ENCODE measurements at places on chromosomes 11 and 22. TPM values are rescaled to one million over a fixed set of nuclear protein-coding genes. Genes with fewer than 3 reads are reported as not detected.

DNA sequence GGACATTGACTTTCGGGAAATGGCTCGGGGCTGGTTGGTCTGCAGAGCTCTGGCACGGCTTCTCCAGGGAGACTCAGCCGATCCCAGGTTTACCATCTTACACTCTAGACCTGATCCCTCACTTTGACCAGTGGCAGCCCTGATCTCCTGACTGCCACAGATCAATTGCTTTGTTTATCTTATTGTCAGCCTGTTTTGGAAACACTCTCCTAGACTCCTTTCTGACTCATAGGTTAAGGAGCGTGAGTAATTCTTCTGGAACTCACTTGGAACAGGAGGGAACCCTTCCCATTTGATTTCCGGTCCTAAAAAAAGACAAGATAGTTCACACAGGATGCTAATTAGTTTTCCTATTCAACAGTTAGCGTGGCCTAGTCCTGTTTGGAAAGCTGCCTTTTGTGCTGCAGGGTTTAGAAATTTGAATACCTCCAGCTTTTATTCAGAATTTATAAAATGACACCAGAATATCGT is 16.0 kb upstream of the BMAL1 start:
- DNase-seq, result no peak

- DNase-seq, result peak; percentile 69
Observed at GRCh38 chr11:120336641-120337354, 585 bp downstream of the ARHGEF12 start.

- DNase-seq, result no peak
Observed at GRCh38 chr22:37211866-37212173, 457 bp downstream of the SSTR3 start.

- no peak for DNase-seq
Observed at GRCh38 chr11:75767228-75767572, 1.4 kb upstream of the DGAT2 start.

- DNase-seq, result no peak
Observed at GRCh38 chr11:57453543-57454177, 6.7 kb upstream of the RTN4RL2 start.

DNA sequence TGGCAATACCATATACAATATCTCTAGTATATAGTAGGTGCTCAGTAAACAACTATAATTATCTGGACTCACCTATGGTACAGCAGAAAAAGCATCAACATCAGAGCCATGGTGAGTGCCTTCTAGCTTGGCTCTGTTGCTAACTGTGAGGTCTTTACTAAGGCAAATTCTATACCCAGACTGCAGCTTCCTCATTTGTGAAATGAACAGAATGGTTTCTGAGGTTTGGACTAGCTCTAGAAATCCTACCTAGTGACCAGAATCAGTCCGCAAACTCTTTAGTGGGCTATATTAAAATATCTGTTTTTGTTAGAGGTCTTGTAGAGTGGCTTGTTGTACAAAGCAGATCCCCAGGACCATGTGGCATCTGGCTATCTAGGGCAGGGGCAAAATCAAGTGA is 3.7 kb downstream of the MS4A1 start:
- no peak for DNase-seq

- DNase-seq, result no peak
Observed at GRCh38 chr11:32456864-32457263, 21.5 kb upstream of the WT1 start.

GRCh38 chr11:103947546-103947919 is 88.9 kb upstream of the DDI1 start:
- no peak for DNase-seq

GRCh38 chr11:68040101-68040956 is 1.5 kb downstream of the TCIRG1 start:
- peak; percentile 82 for DNase-seq

- no peak for DNase-seq
Observed at GRCh38 chr11:28964811-28965210, 856.6 kb downstream of the METTL15 start.

DNA sequence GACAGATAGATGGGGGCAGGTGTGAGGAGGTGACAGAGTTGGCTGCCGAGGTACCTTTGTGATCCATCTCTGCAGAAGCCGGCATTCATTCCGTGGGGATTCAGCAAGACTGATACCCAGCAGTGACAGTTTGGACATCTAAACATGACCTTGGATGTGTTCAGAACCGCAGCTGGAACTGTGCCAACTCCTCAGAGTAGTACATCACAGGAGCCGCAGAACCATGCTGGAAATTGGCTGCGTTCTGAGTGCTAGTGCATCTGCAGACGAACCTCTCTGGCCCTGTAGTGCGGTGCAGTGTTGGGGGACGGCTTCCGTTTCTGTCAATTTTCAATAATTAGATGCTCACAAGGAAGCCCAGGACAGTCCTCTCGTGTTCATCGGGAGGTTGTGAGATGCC is 772.1 kb downstream of the NTM start:
- no peak for DNase-seq

DNA sequence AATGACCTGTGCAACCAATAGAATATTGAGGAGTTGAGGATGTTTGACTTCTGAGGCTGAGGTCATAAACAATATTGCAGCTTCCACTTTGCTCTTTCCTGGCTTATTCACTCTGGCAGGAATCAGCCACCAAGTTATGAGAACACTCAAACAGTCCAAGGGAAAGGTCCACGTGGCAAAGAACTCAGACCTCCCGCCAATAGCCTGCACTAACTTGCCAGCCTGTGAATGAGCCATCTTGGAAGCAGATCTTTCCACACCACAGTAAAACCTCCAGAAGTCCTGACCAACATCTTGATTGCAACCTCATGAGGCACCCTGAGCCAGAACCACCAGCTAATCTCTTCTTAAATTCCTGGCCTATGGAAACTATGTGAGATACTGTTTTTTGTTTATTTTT is 22.7 kb upstream of the PICALM start:
- DNase-seq, result no peak

DNA sequence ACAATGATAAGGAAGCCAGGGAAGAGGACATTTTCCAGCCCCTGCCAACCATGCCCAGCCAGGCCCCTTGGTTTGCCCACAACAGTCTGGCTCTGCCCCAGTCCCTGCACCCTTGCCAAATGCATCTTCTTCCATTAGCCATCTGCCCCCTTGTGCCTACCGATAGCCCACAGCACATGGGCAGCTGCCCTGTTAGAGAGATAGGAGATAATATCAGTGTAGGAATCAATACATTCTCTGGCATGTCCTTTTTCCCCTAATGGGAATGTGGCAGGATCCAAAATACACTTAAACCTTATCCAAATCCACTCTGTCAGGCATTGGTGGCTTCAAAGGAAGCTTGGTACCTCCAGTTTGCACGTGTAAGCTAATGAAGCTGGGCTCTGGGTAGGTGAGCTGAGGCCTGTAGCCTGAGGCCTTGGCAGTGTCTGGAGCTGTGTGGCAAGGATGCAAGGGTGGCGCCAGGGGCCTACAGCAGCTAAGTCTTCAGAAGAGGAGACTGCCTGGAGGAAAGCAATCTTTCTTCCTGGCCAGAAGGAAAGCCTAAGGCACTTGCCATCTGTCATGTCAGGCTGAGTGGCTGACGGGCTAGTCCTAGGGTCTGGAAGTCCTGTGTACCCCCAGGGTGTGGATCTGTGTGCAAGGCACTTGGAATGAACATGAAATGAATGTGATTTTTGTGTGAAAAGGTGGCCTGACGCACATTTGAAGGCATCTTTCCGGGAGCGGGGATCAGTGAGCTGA is 164.2 kb upstream of the TBCEL start:
- DNase-seq, result no peak

- no peak for DNase-seq
Observed at GRCh38 chr11:133072378-133072777, 459.9 kb downstream of the OPCML start.

- no peak for DNase-seq
Observed at GRCh38 chr11:20162824-20163782, 2.8 kb upstream of the DBX1 start.

- no peak for DNase-seq
Observed at GRCh38 chr22:42340829-42341383, 70.5 kb upstream of the TCF20 start.

GRCh38 chr11:1218256-1218787 is 4.5 kb upstream of the MUC5B start:
- peak; percentile 34 for DNase-seq

DNA sequence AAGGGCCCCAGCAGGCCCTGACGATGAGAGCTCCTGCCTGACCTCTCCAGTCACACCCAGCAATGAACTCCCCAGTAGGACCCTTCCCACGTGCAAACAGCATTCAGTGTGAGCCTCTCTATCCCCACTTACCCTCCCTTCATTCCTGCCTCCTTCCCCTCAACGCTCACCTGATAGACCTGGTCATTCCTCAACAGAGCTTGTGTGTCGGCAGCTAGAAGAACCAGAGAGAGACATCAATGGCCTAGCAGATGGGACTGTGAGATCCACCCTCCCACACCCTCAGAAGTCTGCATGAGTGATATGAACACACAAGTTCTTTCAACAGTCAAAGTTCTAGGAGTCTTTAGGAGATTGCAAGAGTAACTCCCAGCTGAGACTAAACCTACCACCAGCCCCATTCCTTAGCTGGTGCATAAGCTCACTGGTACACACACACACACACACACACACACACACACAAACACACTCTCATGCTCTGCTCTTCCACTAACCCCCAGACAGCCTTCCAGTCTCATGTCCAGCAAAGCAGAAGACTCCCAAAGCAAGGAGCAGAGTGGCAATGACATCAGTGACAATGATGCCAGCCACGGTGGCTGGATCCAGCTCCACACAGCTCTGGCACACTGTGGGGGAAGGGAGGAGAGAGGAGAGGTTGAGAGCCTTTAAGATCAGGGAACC is 3.1 kb downstream of the CD3D start:
- no peak for DNase-seq

DNA sequence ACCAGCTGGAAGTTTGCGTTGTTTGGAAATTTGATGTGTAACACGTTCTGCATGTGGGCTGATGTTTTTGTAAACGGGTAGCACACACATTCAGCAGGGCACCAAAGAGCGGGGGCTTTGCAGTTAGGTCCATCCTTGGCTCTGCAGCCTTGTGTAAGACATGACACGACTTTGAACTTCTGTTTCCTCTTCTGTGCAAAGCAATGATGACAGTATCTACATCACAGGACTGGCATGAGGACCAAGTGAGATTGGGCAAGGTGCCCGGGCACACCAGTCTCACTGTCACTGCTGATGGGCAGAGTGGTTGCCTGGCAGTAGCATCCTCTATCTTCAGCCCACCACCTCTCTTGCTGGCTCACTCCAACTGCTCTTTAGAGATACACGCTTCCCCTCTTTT is 3.3 kb downstream of the TCN2 start:
- DNase-seq, result peak; percentile 70

DNA sequence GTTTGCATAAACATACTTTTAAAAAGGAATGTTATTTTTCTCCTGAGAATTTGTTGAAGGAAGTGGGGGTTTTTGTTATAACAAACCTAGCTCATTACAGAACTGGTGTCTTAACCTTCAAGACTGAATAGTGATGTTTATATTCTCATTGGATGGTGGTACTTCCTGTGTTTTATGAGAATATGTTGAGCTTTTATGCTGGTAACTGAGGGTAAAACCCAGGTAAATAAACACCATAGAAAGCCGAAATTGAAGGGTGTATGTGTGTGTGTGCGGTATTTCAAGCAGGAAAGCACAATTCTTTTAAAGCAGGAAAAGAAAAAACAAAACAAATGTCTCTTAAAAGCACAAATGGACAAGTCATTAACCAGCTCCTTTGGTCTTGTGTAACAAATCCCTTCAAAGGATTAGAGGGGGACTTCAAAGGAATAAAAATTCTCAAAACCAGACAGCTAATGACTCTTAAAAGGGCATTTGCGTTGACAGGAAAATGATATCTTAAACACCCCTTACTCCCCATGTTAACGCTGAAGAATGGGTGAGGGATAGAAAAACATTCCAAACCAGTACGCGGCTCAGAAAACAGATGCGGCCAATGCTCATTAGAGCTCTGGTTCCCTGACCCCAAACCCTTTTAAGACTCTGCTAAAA is 23.8 kb downstream of the LMO2 start:
- DNase-seq, result no peak

DNA sequence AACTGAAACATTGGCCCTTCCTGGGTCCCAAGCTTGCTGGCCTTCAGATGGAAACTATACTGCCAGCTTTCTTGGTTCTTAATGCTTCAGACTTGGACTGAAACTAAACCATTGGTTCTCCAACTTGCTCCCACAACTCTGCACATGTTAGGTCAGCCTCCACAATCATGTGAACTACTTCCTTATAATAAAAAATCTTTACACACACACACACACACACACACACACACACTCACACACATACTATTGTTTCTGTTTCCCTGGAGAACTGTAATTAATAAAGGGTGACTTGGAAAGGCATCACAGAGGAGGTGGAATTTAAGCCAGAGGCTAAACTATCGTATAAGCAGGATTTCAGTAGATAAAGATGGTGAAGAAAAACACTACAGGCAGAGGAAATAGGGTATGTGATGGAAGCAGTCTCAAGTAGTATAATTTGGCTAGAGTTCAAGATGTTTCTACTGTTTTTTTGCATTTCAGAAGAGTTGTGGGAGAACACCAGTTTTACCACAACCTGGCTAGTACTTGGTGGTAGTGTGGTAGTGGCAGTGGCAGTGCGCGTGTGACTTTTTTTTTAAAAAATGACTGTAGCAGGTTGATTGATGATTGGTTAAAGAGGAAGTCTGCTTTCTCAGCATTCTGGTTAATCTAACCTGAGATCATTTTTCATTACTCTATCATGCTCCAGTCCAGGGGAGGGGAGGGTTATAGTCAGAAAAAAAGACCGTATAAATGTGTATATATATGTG is 70.1 kb downstream of the PDE3B start:
- no peak for DNase-seq

DNA sequence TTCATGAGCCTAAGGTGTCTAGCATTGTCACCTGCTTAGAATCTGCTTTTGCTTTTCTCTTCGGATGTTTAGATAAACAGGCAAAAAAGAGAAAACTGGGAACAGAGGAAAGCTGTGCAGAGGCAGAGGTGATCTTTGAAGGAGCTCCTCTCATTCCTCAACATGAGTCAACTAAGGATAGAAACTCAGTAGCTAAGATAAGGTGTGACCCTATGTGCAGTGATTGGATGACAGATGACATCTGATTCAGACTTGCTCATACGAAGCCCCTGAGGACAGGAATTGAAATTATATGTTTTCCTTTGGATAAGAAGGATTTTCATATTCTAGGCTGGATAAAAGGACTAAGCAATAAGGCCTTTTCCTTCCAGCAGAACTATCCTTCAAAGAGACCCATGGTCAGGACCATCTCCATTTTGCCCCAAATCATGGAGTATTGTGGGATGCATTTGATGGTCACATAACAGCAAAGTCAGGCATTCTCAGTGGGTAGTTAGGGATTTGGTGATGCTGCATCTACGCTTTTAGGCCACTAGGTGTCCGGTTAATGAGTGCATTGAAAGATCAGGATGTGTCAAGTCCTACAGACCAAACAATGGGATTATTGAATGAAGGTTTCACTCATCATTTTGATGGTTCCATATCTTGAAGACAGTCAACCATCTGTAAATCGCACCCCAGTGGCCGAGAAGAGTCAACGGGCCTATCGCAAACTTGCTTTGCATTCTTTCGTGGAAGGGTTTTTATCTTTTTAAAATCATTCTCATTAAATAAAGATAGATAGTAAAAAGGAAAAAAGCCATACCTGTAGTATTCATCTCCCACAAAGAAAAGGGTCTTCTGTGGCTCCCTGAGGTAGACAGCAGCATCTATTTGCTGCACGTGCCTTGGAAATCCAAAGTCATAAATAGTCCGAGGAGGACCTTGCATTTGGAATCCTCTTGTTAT is 32.2 kb downstream of the MMP20 start:
- no peak for DNase-seq

Gene TRIM49
- total RNA-seq, result not detected

Gene BBS1
- 12.1 TPM for total RNA-seq

Gene BCL2L13
- total RNA-seq, result 98.4 TPM

Gene MTA2
- total RNA-seq, result 28.2 TPM

Gene CCDC81
- total RNA-seq, result 0.32 TPM

Gene CHRM1
- total RNA-seq, result not detected

Gene EML3
- 13.1 TPM for total RNA-seq

Gene LINC01488
- total RNA-seq, result 0.22 TPM

Measured in Right ventricle myocardium superior (tissue), 1 donor.